Adrenal gland (tissue), 19 donors: ENCODE measurements at places on chromosomes 16 and 17. TPM values are rescaled to one million over a fixed set of nuclear protein-coding genes. Genes with fewer than 3 reads are reported as not detected.

USP6 gene
- total RNA-seq, result 0.17 TPM

EVPLL gene
- not detected for total RNA-seq

CALB2 gene
- 68.5 TPM for total RNA-seq

CASKIN1 gene
- 0.06 TPM for total RNA-seq

NPIPA3 gene
- 2.4 TPM for total RNA-seq

TMEM204 gene
- total RNA-seq, result 20.1 TPM

GPR139 gene
- total RNA-seq, result not detected

KRTAP9-8 gene
- not detected for total RNA-seq

NGFR gene
- total RNA-seq, result 15.8 TPM

SOX8 gene
- total RNA-seq, result 0.66 TPM

- no peak for DNase-seq
Observed at GRCh38 chr16:53433930-53434376, 318 bp upstream of the RBL2 start.

DNA sequence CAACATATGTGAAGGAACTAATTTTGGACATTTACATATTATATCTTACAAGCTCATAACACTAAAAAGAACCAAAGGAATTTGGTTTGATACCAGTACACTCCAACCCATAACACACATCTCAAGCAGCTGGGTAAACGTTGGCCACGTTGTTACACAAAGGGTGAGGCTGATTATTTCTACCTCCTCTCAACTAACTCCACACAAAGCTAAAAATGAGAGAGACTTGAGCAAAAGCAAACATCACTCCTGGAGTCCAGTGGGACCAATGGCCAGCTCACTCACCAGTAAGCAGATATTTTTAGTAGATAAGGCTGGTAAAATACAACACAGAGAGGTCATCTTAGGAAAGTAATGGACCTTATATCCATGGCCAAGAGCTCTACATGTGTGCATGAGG, 207.6 kb downstream of the MRTFB start:
- no peak for DNase-seq

DNA sequence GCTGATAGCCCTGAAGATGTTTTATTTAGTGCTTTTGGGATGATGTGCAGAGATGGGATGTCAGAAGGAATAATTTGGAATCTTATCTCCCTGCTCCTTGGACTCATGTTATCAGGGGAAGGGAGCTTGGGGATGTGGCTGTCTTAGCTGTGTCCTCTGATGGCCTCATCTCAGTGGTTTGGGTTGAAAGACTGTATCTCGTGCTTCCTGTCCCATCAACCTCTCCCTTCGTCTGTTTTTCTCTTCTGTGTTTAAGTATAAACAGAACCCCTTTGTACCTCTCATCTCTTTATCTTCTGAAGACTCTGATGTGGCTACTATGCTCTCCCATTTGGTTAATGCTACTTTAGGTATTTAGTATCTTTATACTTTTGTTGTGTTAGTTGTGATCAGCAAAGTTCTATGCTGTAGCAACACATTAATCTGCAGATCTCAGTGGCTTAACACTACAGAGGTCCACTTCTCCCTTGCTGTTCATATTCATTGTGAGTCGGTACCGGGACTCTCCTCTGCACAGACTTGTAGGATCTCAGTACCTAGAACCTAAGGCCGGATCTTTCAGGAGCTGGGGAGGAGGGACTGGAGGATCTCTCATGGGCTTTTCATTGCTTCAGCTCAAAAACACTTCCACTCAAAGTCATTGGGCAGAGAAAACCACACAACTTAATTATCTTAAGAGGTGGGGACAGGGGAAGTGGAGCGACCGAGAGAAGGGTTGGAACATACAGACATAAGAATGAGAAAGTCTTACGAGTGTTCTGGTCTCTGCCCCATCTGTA, 28.8 kb downstream of the PRKCA start:
- DNase-seq, result no peak

DNA sequence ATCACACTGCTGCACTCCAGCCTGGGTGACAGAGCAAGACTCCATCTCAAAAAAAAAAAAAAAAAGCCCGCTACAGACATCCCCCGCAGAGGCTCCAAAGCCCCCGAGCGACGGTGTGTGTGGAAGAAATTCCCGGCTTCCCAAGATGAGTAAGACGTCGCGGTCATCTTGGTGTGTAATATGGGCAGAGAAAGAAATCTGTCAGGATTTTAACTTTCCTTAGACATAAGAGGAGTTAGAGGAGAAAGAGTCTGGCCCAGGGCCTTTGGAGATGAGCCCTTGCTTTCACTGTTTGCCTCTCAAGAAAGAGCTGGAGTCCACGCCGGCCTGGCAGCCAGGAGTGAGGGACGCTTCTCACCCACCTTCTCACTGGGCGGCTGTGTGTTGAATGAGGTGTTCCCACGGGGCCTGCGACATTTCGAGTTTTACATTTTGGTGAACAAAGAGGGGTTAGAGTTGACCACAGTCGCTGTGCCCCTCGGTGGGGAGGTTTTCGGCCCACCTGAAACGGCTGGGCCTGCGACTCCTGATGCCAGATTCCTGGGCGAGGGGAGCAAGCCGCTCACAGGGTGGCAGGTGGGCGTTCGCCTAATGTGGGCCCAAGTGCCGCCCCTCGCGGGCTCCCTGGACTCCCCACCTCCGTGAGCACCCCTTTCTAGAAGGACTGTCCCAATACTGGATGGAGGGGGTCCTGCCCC, 17.9 kb downstream of the C1QTNF1 start:
- DNase-seq, result no peak

DNA sequence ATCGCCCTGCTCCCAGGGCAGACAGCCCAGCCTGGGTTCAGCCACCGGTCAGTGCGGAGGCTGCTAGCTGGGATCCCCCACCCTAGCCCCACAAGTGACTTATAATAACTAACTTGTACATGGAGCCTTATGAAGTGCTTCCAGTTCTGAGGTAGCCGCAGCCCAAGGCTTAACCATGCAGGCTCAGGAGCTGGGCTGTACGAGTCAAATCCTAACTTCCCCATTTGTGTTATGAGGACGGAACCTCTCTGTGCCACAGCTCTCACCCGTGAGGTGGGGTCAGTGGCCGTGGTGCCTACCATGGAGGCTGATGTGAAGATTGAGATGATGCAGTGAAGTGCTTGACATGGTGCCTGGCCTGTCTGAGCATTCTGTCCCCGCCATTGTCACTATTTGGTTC, 27.8 kb upstream of the GOSR2 start:
- no peak for DNase-seq

GRCh38 chr17:41013606-41014005, 4.7 kb upstream of the KRTAP3-1 start:
- DNase-seq, result no peak

- no peak for DNase-seq
Observed at GRCh38 chr16:53901408-53901807, 197.5 kb downstream of the FTO start.

- no peak for DNase-seq
Observed at GRCh38 chr17:60423865-60424264, 1.6 kb downstream of the CHCT1 start.

- no peak for DNase-seq
Observed at GRCh38 chr17:63772801-63773271, 561 bp downstream of the CCDC47 start.

DNA sequence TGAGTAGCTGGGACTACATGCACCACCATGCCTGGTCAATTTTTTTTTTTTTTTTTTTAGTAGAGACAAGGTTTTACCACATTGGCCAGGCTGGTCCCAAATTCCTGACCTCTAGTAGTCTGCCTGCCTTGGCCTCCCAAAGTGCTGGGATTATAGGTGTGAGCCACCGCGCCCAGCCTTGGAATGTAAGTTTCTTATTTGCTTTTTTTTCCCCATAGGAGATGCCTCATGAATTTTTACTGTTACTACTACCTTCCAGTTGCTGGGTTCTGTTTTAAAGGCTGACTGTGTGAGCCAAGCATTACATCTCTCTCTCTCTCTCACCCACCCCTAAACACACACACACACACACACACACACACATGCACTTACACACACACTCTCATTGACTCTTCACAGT, 112.6 kb downstream of the RGS9 start:
- no peak for DNase-seq

DNA sequence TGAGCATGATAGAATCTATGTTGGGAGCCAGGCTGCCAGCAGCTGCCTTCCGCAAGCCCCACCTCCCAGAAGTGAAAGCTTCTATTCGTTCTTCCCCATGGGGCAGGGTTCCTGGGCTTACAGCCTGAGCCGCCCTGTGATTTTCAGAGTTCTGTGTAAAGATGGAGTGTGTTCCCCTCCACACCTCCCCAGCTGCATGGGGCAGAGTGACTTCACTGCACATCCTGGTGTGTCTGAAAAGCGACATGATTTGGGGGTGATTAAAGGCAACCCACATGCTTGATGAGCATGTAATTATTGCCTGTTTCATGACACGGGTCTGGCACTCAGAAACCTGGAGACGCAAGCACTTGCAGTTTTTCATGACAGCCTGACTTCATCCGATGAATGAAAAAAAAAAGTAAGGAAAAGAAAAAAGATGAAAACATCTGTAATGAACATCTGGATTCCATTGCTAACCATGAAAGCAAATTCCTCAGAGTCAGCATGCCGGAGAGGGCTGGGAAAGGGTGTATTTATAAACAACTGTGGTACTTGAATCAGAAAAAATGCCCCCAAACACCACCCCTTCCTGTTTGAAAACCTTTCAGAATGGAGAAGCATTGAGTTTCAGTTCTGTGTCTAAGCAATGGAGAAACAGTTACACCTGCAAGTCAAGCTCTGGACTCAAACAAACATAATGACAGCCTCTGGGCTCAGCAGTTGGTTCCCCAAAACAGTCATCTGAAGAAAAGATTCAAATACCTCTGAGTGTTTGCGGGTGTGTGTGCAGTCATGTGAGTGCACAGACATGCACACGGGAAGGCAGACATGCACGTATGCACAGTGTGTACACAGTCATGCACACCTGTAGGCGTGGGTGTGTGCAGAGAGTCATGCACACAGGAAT, 266.0 kb downstream of the ENGASE start:
- no peak for DNase-seq

GRCh38 chr16:3713587-3714242, 3.6 kb downstream of the TRAP1 start:
- no peak for DNase-seq

DNA sequence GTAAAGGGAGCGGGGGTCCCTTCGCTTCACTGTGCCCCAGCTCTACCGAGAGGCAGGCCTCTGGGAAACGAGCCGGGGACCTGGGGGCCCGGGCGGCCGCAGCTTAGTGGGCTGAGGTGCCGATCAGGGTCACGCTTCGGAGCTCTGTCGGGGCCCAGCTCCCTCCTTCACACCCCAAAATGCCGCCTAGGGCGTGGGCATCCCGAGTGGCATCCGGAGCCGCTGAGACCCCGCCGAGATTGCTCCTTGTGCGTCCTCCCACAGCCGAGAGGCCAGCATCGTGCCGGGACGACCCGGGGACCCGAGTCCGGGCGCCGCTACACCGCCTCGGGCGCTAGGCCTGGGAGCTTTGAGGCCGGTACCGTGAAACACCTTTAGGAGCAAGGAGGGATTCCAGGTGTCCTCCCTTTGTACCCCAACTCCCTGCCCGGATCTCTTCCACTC, 1.3 kb downstream of the SALL1 start:
- no peak for DNase-seq

GRCh38 chr17:60141111-60142018, 8.4 kb upstream of the CA4 start:
- no peak for DNase-seq

DNA sequence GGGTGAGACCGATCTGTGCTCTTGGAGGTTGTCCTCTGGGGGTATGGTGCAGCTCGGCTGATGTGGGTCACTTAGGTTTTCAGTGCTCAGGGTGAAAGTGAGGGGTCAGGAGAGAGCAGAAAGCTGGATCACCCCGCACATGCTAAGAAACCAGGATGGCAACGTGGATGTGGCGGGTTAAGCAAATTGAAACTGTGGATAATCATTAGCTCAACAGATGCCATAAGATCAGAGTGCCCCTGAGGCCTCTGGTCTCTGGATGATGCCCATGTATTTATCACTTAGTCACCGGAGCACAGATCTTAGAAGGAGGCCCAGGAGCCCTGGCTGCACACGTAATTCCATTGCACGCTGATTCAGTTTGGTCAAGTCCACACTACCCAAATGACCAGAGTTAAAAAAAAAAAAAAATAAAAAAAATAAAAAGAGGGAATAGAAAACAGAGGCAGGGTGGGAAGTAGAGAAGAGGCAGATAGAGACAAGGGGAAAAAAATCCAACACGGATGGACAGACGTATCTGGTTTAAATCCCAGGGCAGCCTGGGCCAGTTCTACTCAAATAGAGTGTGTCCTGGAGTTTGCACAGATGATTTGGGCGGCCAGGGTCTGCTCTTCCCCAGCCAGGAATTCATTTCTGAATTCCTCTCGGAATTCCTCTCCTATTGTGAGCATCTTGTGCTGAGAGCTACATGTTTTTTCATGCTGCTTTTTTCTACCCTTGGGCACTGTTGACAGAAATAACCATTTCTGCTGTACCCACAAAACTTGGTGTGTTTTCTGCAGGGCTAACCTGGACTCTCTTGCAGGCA, 378.3 kb downstream of the CPPED1 start:
- DNase-seq, result no peak

- no peak for DNase-seq
Observed at GRCh38 chr17:50317121-50317520, 28.8 kb upstream of the XYLT2 start.
